Cerebellar cortex (tissue), 1 donor: ENCODE measurements at places on chromosomes 5 and 9.

DNA sequence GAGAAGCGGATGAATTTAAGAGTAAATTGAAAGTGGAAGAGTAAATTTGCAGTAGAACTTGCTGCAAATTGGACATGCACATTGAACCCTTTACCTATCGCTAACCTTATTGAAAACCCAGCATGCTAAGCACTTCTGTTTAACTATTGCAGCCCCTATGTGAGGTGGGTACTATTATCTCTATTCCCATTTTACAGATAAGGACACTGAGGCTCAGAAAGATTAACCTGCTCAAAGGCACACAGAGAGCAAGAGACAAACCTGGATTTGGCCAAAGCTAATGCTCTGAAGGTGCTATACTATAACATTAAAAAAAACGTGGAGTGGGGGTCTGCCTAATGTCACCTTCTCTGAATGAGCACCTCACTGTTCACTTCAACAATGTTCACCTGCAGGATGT, 21.0 kb downstream of the SH3RF2 start:
- DNase-seq: no peak

DNA sequence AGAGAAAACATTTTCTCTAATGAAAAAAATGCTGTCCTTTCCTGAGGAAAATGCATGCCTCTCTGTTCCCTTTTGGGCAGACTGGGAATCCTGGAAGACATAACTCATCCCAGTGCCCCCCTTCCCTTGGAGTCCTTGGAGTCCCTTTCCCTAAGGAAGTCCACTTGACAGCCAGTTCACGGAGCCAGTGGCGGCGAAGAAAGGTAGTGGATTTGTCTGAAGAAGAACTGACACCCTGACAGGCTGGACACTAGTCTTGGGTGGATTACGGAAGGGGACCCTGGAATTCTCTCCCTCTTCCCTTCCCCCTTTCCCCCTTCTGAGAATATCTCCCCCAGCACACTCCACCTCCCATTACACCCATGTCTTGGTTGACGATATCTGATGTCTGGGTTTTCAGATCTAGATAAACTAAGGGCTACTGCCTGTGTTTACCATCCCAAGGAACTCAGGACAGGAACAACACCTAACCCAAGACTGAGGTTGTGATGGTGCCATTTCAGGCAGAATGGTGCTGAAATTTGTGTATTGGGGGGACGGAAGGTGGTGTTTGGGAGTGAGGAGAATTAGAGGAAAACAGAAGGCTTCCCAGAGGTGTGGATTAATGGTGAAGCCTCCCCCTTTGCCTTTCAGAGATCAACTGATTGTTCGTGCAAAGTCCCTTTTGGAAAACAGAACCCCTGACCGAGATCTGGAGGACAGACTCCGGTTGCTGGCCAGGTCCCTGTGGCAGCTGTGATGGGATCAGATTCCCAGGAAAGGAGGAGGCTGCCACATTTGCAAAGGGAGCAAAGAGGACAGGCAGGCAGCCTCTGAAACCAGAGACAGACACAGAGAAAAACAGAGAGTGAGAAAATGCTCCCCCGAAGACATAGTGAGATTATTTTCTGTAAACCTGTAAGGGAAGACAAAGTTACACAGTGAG, 704 bp downstream of the SPARC start:
- no peak for DNase-seq

- peak; percentile 19 for DNase-seq
Measured at GRCh38 chr9:99824378-99825171, 2.9 kb downstream of the NR4A3 start.

- no peak for DNase-seq
Measured at GRCh38 chr9:17962747-17963146, 383.9 kb downstream of the SH3GL2 start.

GRCh38 chr9:77426712-77427111, 221.4 kb downstream of the GNA14 start:
- DNase-seq: no peak

GRCh38 chr5:93053825-93054224, 527.2 kb downstream of the NR2F1-AS1 start:
- no peak for DNase-seq

DNA sequence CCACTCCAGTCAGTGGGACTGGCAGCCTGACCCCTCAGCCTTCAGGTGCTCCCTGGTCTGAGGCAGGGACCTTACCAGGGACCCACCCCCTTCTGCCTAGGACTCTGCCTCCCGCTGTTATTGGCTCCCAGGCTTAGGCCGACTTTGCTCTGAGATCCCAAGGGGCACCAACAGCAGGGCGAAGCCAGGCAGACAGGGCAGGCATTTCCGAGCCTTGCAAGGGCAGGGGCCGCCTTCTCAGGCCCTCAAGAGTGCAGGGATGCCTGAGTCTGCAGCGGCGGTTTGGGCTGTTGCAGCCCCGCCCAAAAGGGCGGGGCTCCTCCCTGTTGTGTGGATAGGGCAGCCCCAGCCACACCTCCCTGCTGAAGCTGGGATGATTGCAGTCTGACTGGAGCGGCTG, 644.6 kb downstream of the PRR16 start:
- no peak for DNase-seq

- DNase-seq: no peak
Measured at GRCh38 chr5:114319821-114320220, 42.0 kb upstream of the KCNN2 start.

GRCh38 chr5:160743027-160743426, 109.0 kb downstream of the ATP10B start:
- no peak for DNase-seq

DNA sequence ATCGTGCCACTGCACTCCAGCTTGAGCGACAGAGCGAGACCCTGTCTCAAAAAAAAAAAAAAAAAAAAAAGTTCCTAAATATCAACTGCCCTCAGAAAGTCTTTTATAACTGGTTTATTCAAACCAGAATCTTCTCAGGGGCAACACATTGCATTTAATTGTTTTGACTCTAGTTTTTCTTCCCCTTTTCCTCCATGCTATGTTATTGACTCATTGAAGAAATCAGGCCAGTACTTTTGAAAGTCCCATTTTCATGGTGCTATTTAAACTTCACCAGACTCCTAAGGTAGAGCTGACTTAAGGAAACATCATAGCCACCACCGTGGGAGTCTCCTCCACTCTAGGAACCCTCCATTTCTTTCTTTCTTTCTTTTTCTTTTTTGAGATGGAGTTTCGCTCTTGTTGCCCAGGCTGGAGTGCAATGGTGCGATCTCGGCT, 83.1 kb upstream of the IL6ST start:
- no peak for DNase-seq

- no peak for DNase-seq
Measured at GRCh38 chr5:862367-863243, 11.8 kb upstream of the ZDHHC11 start.

DNA sequence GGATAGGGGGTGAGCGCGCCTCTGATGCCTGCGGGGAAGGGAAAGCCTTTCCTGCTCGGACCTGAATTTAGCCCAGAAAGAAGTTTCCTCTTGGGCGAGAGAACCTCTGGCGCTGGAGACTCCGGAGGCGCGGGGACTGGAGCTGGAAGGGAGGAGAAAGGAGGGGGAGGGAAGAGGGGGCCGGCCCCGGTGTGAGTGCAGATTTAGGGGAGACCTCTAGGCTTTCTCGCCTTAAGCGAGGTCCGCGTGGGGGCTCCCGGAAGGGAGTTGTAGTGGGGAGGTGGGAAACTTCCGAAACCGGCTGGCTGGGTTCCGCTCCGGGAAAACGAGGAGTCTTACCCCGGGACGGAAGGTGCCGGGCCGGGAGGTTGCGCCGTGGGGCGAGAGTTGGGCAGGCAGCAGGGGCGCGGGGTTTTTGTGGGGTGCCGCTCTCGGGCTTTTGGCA, 1.3 kb downstream of the PCSK5 start:
- no peak for DNase-seq

DNA sequence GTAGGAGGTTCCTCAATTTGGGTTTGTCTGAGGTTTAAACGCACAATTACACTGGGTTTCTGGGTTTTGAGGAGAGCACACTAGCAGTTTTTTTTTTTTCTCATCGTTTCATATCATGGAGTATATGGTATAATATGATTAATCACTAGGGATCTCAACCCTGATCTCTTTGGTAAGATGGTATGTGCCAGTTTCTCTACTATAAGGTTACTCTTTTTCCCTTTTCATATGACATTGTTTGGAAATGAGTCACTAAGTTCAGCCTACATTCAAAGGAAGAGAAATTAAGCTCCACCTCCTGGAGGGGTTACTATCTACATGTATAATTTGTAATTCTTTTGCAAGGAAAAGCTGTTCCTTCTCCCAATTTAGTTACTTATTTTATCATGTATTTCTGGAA, 35.2 kb downstream of the MTRR start:
- no peak for DNase-seq
